ENCODE measurements at places on chromosomes 7 and 10. TPM values are rescaled to one million over a fixed set of nuclear protein-coding genes. Genes with fewer than 3 reads are reported as not detected.

The ADCY1 gene
- 0.72 TPM for total RNA-seq

The TET1 gene
- 9.3 TPM for total RNA-seq

The CD36 gene
- 561 TPM for total RNA-seq

The NSUN5 gene
- 20.2 TPM for total RNA-seq

Data from fibroblast of the aortic adventitia (primary cell).